Natural killer cell treated with Interleukin-12 subunit alpha and Interleukin-12 subunit beta and Interleukin-15 and Interleukin-18, amount 100 ng/mL, for 72 hours (primary cell): ENCODE measurements at places on chromosomes 3 and 15.

DNA sequence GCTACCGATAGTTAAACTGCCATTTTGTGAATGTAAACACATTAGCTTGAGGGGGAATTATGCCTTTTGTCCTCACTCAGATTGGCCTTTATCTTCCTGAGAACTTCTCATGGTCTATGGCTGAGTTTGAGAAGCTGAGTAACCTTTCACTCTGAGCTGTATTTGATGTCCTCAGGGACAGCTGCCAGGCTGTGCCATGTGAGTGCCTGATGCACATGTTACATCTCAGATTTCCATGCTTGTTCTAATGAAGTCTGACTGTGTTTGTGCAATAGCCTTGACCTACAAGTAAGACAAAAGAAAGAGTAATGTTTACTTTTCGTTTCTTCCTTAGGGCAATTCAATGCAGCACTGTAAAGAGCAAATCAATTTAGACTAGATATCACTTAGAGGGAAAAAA lies 44.1 kb upstream of the ARL6 start:
- DNase-seq, result no peak

GRCh38 chr15:87498560-87498959 lies 758.0 kb downstream of the NTRK3 start:
- no peak for DNase-seq

- DNase-seq, result no peak
Measured at GRCh38 chr3:106530367-106530766, 661.6 kb upstream of the CBLB start.

DNA sequence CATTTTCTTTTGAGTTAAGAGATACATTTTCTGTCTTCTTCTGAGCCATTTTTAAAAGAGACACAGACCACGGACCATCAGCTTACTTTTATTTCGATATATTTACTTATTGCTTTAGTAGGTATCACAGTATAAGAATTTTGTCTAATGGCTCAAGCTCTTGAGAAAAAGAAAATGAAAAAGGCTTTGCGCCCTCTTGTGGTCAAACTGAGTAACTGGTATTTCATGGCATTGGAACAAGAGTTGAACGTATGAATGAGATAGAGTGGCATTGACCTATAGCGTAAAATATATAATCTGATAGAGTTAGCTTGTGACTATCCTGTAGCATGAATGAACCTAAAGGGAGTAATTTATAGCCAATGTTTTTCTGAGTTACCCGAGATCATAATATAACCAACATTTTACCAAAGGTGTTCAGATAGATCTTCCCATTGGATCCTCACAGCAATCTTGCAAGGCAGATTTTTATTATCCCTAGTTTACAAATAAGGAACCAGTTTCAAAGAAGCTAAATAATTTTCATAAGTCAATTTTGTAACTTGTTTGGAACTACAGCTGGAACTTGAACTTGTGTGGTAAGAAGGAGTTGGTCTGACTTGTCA lies 154.6 kb downstream of the POLR2M start:
- no peak for DNase-seq

DNA sequence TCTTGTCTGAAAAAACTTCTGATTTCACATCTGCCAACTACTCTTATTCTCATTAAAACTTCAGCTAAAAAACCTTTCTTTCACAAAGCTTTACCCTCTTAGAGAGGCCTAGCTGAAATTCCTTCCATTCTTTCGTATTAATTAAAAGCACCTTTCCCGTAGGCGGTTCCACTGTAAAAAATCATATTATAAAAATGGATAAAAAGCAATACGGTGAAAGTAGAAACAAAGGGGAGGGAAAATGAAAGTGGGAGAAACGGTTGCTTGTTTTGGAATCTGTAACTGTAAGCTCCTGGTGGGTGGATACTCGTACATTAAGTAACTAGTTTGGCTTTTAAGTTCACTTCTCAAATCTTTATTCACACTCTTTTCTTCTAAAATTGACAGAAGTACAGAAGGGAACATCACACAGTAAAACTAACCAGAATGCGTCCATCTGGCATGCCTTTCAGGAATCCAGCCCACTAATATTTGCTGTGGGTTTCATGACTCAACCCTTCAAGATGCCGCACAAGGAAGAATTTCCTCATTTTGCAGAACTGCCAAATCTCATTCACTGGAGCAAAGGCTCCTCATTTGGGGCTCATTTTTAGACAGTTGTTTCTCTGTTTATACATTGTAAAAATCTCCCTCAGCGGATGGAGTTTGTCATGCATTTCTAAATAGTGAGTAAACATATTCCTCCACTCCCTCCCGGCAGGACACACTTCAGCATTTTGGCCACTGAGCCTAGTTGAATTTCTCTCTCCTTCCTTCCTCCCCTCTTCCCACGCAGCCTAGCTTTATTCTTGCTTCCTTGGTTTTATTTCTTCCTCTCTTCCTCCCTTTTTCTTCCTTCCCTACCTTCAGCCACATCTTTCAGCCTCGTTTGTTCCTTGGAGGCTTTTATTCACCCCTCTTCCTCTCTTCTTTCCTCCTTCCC lies 419.5 kb upstream of the NAALADL2 start:
- DNase-seq, result no peak

GRCh38 chr15:92707880-92708551 lies 52.4 kb upstream of the FAM174B start:
- no peak for DNase-seq

DNA sequence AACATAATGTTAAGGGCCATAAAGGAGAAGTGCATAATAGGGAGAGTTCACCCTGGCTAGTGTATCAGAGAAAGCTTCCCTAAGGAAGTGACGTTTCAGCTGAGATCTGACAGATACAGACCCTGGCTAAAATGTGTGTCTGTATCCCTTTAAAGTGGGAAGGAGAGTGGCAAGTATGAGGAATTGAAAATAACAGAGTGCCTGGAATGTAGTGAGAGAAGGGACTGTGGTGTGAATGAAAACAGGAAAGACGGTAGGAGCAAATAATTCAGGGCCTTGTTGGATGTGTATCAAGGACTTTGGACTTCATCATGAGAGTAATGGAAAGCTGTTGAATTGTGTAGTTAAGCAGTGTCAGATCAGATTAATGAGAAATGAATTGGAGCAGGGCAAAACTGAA lies 30.5 kb downstream of the NEO1 start:
- no peak for DNase-seq

GRCh38 chr3:65400899-65401298 lies 637.8 kb downstream of the MAGI1 start:
- no peak for DNase-seq

- DNase-seq, result no peak
Measured at GRCh38 chr3:33092496-33093254, 4.3 kb downstream of the GLB1 start.

- no peak for DNase-seq
Measured at GRCh38 chr3:38343797-38344594, 2.6 kb upstream of the XYLB start.

- no peak for DNase-seq
Measured at GRCh38 chr3:108180194-108180593, 42.0 kb downstream of the IFT57 start.

- DNase-seq, result no peak
Measured at GRCh38 chr3:136653628-136654027, 98.5 kb downstream of the STAG1 start.

DNA sequence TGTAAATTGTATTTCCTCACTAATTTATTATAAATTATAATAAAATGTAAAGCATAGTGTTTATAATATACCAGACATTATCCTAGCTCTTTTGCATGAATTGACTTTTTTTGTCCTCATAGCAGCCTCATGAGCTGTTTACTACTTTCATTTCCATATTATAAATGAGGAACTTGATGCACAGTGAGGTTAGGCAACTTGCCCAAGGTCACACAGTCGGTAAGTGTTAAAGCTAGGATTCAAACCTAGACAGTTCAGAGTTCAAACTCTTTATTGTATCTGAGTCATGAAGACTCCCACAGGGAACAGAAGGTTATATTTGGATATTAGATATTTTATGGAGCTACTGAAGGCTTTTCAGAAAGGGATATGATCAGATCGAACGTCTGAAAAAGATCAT lies 322.2 kb upstream of the SATB1 start:
- DNase-seq, result no peak

- DNase-seq, result no peak
Measured at GRCh38 chr3:17915341-17915740, 172.9 kb upstream of the TBC1D5 start.

DNA sequence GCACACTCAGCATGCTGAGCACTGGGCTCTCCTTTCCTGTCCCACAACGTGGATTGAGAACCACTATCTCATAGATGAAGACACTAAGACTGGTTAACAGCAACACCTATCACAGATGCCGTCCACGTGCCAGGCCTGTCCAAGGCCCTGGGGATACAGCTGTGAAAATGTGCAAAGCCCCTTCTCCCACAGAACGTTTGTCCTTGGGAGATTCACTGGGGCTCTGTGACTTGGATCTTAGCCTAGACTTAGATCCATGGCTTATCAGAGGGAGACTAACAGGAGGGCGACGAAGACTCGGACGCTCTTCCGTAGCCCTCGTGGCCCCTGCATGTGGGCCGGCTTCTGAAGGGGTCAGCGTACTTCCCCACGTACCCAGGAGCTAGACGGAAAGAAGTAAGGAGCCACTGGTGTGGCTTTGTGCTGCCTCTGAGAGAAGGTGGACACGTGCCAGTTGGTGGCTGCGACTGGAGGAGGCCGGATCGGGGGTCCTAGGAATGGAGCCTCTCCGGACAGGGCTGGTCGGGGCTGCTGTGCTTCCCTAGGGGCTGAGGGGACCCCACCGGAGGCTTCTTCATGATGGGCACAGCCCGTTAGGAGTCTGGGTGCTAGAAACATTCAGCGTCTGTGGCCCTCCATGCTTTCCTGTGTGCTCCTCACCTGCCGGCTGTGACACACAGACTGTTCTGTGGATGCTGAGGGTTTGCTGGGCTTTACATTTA lies 964 bp downstream of the NRROS start:
- DNase-seq, result no peak

DNA sequence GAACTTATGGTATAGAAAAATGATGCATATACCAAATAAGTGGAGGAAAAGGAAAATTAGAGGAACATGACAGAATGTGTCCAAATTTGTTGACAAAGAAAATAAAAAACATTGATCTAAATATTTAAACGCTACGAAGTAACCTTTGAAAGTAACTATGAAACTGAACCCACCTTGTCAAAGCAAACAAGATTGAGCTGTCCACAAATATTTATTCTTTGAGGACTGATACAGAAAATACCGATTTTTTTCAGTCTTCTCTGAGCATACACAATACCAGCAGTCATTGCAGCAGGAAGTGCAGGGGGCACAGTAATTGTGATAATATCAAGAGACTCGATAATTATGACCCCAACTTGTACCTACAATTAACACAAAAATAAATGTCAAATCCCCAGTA lies 40.0 kb downstream of the ATP13A3 start:
- DNase-seq, result no peak

GRCh38 chr15:67947254-67948039 lies 106.7 kb upstream of the PIAS1 start:
- no peak for DNase-seq

DNA sequence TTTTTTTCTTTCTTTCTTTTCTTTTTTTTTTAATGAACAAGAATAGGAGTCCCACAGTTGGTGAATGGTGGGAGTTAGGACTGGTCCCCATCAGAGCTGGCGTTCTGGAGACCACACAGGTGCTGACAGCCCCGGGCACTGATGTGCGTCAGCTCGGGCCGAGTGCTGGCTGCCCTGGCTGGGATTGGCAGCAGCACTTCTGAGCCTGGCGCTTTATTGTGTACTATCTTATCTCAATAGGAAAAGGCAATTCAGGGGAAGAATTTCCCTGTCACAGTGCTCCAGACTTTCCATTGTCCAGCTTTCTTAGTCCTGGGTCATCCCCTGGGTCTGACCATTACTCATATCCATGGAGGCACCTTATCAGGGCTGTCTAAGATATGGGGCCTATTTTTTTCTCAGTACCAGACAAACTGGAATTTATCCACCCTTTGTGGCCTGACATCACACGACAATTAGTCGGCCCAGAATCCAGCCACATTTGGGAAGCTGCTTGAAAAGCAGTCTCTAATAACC lies 54.1 kb downstream of the TMEM44 start:
- no peak for DNase-seq

DNA sequence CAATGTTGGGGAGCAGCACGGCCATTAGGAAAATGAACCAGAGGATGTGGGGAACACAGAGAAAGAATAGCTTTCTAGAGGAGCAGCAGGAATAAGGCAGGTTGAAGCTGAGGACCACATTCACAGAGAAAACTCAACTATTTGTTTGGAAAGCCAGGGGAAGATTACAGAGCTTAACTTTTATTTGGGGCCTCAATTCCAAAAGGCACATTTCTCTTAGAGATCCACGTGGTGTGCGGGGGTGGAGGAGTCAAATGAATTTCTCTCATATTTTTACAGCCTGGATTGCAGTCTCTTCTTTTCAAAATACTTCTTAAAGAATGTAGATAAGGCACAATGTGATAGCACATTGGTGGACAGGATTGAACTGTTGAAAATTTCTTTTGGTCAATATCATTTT lies 253.7 kb downstream of the ROBO1 start:
- DNase-seq, result no peak

DNA sequence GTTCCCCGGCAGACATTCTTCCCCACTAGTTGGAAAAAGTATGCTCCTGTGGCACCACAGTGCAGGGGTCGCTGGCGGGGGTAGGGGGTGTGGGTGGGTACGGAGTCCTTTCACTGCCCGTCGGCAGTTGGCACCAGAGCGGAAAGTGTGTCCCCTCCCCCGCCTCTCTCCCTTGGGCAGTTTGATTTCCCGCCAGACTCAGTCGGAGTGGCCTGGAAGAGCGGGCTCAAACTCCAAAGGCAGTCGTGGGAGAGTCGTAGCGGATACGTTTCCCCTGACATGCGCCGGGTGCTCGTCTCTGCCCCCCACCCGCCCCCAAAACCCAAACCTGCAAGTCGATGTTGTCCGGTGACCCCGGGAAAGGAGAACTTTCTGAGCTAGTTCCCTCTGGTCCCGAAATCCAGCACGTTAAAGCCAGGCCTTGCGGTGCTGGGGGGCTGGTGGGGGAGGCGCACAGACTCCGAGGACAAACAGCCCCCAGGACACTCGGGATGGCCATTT lies 4.4 kb upstream of the FOXB1 start:
- no peak for DNase-seq

GRCh38 chr3:188834349-188834748 lies 337.4 kb upstream of the TPRG1 start:
- no peak for DNase-seq

DNA sequence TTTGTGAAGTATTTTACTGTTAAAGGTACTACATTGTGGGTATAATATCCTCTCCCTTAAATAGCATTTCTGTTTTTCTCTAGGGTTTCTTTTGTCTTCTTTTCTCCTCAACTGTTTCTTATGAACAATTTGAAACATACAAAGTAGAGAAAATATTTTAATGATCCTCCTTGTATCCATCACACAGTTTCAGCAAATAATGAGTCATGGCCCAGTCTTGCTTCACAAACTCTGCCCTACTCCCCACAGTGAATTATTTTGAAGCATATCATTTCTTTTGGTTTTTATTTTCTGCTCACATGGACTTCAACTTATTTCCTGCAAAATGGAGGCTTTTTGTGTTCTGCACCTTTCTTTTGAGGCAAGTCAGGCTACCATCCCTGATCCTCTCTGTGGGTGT lies 6.1 kb upstream of the SCAANT1 start:
- DNase-seq, result no peak

GRCh38 chr3:53274938-53275605 lies 19.2 kb upstream of the TKT start:
- no peak for DNase-seq

- no peak for DNase-seq
Measured at GRCh38 chr3:48997714-48998637, 7.9 kb downstream of the P4HTM start.
